ENCODE measurements at places on chromosomes 4 and X. TPM values are rescaled to one million over a fixed set of nuclear protein-coding genes. Genes with fewer than 3 reads are reported as not detected.

GRCh38 chr4:128916832-128917231 lies 107.3 kb downstream of the JADE1 start:
- DNase-seq, result peak; percentile 13

Gene KLKB1
- 0.31 TPM for total RNA-seq

GRCh38 chrX:153768311-153769157 lies 4.5 kb downstream of the PLXNB3 start:
- peak; percentile 13 for DNase-seq

DNA sequence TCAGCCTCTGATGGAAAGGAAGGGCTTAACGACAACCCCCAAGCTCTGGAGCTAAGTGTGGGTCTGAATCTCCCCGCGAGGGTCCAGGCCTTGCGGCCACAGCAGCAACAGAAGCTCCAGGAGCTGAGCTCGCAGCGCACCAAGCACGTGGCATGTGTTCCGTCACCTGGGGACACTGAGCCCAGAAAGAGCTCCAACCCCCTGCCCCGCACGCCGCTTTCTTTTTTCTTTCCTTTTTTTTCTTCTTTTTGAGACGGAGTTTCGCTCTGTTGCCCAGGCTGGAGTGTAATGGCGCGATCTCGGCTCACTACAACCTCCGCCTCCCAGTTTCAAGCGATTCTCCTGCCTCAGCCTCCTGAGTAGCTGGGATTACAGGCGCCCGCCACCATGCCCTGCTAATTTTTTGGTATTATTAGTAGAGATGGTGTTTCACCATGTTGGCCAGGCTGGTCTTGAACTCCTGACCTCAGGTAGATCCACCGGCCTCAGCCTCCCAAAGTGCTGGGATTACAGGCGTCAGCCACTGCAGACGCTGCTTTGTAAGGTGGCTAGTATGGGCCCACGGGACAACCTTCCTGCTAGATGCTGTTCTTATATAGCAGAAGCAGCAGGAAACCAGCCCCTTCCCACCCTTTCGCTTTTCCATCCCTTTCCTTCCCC lies 685 bp upstream of the TNIP2 start:
- DNase-seq, result no peak

- no peak for DNase-seq
These were observed 88.4 kb downstream of the WDFY3 start for GRCh38 chr4:84878090-84878489.

Data from lung (tissue), 17 donors.